Stimulated activated CD8-positive, alpha-beta memory T cell treated with anti-CD3 and anti-CD28 coated beads, Interleukin-4, amount 100 ng/mL, for 48 hours (primary cell): ENCODE measurements at places on chromosomes 7 and 10.

DNA sequence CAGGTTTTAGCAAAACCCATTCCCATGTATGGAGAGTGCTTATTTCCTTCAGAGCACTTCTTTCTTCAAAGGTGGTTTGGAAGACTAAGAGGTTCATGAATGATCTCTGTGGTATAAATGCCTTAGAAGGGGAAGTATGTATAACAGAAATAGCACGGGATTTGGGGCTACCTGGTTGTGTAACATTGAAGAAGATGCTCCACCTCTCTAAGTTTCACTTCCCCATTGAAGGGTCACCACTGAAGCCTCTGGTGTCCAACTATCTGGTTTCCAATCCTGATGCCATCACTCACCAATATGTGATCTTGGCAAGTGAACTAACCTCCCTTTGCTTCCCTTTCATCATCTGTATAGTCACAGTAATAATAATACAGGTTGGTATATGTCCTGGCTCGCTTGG is 37.2 kb downstream of the CYCS start:
- no peak for DNase-seq

DNA sequence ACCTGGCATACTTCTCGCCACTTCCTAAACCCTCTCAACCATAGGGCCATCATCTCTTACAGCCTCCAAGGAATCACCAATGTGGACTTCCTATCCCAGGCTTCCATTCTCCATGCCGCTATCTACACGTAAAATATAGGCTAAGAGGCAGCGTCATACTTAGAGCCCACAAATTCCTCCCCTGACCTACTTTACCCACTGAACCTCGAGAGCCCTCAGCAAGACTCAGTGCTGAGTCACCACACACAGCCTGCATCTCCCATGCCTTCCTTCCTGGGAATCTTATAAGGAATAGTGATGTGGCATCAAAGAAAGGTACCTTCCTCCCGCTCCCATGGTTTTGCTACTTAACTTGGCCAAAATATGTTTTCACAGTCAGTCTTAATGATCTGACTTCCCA is 435.6 kb upstream of the NFE2L3 start:
- no peak for DNase-seq

GRCh38 chr7:140033036-140033435 is 29.7 kb downstream of the PARP12 start:
- DNase-seq, result no peak

GRCh38 chr10:48289501-48290238 is 15.2 kb upstream of the FRMPD2 start:
- peak; percentile 67 for DNase-seq

DNA sequence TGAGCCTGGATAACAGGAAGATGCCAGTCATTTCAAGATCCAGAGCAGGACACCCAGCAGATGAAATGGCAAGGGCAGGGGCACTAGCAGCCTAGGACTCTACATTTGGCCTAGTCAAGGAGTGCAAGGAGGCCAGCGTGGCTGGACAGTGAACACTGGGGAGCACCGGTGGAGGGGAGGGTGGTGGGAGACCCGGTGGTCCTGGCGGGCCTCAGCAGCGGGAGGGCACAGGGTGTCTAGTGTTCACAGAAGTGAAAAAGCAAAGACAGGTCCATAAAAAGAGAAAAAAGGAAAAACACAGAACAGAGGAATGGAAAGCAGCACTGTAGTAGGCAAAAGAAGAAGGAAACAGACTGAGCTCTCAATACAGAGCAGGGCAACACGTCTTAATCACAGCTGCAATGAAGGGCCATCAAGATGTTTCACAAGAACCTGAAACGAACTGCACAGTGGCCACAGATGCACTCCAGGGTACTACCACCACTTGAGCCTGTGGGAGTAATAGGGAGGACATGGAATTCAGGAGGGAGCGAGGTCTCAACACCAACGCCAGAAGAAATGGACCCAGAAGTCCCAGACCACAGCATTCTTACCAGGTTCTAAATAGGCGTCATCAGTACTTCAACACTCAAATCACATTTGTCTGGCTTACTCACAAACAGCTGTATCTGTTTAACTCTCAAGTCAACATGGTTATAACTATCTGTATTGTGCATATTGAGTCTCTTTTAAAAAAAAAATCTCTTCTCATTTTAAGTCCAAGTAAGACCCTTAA is 573.7 kb downstream of the PARD3 start:
- no peak for DNase-seq

GRCh38 chr10:124343351-124344265 is 75.1 kb downstream of the OAT start:
- DNase-seq, result no peak

- no peak for DNase-seq
Observed at GRCh38 chr10:49664006-49664841, 15.2 kb upstream of the C10orf53 start.

DNA sequence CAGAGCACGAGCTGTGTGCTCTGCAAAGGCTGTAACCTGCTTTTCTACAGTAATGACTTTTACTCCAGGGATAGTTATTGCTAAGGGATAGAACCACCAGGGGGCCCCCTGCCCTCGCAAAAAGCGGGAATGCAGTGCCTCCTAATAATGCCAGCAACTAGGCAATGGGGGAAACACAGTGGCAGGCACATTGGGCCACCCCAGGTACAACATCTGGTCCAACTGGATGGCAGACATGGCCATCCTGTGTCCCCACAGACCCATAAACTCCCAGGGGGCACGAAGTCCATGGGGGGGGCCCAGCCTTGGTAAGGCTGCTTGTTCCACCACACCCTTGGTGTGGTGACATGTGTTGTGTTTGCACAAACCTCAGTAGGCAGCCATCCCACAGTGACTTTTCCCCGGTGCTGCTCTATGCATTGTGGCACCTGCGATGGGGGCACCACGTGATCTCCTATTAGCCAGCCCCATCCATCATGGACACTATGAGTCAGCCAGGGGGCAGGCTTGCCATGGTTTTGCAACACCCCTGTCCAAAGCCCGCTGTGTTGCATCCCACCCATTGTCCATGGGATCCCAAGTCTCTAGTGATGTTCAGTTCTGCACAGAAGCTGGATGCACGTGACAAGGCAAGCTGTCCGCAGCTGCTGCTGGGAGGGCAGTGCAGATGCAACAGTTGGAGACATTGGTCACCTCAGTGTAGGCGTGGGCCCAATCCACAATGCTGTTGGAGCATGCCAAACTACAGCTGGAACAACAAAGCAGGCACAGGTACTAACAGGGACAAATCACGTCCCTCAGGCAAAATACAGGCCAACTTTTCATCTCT is 84.0 kb downstream of the ANLN start:
- peak; percentile 71 for DNase-seq

- DNase-seq, result no peak
Observed at GRCh38 chr7:87506246-87507180, 31.0 kb upstream of the ABCB4 start.

DNA sequence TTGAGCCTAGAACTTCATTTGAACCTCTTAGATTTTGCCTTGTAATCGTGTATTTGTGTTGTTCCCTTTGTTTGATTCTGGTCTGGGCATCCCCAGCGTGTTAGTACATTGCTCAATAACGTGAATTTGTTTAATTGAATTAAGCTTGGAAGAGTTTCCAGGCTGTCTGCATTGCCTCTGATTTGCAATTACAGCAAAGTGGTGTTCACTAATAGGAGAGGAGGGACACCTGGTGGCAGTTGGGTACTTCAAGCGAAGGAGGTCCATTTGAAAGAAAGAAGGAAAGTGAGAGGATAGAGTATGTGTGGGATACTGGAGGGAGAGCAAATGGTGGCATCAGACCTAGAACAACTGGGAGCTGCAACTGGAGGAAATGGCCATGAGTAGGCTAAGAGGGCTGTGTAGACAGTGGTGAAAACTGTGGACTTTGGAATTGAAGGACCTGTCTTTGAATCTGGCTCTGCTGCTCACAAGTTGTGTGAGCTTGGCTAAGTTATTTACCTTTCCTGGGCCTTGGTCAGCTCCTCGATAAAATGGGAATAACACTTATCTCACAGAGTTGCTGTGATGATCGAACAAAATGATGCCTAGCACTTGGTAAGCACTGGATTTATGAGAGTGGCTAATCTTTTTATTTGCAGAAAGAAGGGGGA is 15.1 kb downstream of the LSMEM1 start:
- peak; percentile 30 for DNase-seq

GRCh38 chr10:89563861-89564478 is 28.6 kb upstream of the SLC16A12 start:
- DNase-seq, result no peak

DNA sequence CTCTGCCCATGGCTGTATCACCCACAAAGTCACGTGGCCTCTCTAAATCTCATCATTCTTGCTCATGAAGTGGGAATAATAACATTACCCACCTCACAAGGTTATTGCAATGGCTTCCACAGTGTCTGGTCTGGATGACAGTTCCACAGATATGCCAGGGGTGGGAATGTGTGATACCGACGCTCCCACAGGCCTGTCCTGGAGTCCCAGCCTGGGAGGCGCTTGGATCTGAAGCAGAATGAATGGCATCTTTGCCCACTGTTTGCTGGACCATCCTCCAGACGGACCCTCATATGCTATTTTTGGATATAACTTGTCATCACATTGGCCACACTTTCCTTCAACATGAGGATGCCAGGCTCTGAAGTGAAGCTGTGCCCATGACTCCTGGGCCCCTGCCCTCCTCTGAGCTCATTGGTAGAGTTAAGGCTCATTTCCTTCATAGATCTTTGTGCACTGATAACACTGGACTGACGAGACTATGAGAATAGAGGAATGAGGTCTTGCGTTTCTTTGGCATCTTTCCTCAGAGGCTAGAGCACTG is 279.8 kb upstream of the ZNF32 start:
- DNase-seq, result no peak

DNA sequence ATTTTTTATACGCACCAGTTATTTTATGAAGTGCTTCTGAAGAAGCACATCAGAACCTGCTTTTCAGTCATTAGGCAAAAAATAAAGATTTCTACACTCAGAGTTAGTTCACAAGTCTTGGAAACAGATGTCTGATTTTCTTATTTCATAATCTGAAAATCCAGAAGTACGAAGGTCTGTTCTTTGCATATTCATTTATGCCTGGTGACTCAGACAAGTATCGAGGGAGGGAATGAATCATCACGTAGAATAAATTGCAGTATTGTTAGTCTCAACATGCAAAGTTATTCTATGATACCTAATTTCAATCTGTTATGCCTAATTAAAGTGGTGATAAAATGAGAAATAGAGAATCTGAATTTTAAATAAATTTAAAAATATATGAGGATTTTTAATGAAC is 113.6 kb upstream of the SEM1 start:
- DNase-seq, result no peak

DNA sequence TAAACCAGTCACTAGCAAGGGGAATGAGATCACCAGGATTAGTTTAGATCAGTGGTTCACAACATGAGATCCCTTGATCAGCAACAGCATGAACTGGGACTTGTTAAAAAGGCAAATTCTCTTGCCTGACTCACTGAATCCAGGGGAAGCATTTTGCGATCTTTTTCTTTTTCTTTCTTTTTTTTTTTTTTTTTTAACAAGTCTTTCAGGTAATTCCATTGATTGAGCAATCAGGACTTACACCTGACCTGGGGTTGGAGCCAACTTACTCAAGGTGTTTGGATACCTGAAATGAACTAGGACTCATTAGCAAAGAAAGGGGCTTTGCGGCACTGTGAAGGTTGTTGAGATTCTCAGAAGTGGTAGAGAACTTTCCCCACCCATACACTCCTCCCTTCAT is 47.1 kb upstream of the PRR15 start:
- DNase-seq, result no peak

- no peak for DNase-seq
Observed at GRCh38 chr10:22685926-22686325, 28.5 kb downstream of the PIP4K2A start.

- no peak for DNase-seq
Observed at GRCh38 chr10:107553470-107553869, 389.0 kb upstream of the SORCS1 start.

DNA sequence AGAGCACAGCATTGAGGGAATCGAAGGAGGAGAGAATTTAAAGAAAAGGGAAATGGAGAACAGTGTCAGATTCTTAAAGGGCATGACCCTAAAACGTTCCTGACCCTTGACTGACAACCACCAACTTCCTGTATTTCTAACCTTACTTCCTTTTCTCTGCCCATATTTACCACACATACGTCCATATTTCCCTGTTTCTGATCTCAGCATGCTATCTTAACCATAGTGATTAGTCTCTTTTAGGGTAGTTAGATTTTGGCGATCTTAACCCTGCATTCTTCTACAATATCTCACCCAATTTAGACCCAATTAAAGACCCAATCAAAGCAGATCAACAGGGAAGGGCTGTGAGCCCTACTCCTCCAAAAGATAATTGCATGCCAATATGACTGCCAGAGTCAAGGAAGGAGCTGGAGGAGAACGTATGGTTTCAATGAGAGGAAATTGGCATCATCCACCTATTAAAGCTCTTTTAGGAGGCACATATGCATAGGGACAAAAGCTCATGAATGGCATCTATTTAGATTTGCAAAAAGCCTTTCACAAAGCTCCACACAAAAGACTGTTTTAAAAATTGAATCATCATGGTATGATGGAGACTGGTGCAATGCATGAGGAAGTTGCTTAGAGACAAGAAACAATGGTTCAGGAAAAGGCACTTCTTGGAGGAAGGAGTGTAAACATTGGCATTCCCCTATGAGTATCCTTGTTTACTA is 49.0 kb upstream of the ARHGAP12 start:
- no peak for DNase-seq

DNA sequence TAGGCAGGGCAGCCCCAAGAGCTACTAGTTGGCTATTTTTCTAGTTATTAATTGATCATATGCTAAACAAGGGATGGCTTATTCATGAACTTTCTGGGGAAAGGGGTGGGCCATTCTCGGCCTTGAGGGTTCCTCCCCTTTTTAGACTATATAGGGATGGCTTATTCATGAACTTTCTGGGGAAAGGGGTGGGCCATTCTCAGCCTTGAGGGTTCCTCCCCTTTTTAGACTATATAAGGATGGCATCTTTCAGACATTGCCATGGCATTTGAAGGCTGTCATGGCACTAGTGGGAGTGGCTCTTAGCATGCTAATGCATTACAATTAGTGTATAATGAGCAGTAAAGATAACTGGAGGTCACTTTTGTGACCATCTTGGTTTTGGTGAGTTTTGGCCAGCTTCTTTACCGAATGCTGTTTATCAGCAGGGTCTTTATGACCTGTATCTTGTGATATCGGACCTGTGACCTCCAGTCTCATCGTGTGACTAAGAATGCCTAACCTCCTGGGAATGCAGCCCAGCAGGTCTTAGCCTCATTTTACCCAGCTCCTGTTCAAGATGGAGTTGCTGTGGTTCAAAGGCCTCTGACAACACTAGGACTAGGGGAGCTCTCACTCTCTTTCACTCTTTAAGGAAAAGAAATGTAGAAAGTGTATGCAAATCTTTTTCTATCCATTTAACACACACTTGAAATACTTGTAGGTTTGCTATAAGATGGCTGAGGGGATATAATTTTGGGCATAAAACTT is 7.8 kb downstream of the FHIP2A start:
- DNase-seq, result no peak

DNA sequence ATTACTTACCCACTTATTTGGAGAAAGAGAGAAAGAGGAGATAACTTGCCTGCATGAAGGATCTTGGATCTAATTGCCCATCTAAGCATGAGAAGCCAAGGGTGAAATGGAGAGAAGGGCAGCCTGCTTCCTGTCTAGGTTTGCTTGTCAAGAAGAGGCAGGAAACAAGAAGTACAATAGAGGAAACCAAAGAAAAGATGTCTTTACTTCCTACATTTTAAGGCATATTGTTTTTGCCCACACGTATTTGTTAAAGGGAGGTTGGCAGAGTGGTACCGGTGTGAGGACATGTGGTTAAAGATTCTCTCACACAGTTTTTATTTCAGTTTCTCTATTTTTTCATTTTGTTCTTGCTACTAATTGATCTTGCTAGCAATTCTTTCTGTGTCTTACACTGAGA is 6.0 kb upstream of the TAS2R38 start:
- DNase-seq, result no peak
